ENCODE measurements at places on chromosomes 11 and 22. TPM values are rescaled to one million over a fixed set of nuclear protein-coding genes. Genes with fewer than 3 reads are reported as not detected.

DNA sequence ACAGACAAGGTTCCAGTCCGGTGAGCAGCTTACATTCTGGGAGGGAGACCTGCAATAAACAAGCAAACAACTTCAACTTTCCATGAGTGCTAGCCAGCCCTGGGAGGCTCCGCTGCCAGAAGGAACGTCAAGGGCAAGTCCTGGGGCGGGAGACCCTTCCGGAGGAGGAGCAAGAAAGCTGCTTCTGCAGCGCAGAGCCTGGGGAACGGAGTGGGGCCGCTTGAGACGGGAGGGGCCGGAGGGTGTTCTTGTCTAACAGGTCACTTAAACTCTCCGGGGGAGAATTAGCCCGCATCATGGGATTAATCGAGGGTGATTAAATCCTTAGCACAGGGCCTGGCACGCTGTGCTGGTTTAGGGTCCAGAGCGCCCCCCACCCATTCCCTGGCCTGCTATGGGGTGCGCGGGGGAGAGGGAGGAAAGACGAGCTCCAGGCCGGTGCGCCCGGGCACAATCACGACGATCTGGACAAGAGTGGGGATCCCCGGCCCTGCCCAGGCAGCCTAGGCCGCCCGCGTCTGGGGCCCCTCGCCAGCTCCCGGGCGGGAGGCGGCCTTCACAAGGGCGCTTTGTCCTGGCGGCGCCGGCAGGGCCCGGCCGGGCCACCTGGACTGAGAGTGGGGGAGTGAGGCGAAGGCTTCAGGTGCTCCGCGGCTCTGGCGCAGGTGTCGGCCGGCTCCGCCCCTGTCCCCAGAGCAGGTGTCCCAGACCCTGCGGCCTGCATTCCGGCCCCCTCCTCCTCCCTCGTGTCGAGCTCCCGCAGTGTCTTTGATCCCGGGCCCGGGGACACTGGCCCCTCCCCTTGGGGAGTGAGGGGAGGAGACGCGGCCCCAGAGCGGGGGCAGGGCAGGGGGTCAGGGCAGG lies 663 bp upstream of the LARGE2 start:
- H3K4me3 ChIP-seq = peak overlapping the region; percentile 80
- peaks cover 29% of the 10 kb centered on the region for H3K4me1 ChIP-seq
- H3K36me3 ChIP-seq = no peaks in the 10 kb centered on the region
- H3K27ac ChIP-seq = no peak overlapping the region
- H3K27me3 ChIP-seq = peaks cover 58% of the 10 kb centered on the region
- DNase-seq = no peak

TPBGL gene
- total RNA-seq = 0.19 TPM

PGA5 gene
- total RNA-seq = not detected

NLRP14 gene
- total RNA-seq = 0.30 TPM

Data from neural crest cell (in vitro differentiated cells).